ENCODE measurements at places on chromosomes 12 and 14.

GRCh38 chr12:117686210-117686609 is 282.6 kb downstream of the KSR2 start:
- no peak for DNase-seq

DNA sequence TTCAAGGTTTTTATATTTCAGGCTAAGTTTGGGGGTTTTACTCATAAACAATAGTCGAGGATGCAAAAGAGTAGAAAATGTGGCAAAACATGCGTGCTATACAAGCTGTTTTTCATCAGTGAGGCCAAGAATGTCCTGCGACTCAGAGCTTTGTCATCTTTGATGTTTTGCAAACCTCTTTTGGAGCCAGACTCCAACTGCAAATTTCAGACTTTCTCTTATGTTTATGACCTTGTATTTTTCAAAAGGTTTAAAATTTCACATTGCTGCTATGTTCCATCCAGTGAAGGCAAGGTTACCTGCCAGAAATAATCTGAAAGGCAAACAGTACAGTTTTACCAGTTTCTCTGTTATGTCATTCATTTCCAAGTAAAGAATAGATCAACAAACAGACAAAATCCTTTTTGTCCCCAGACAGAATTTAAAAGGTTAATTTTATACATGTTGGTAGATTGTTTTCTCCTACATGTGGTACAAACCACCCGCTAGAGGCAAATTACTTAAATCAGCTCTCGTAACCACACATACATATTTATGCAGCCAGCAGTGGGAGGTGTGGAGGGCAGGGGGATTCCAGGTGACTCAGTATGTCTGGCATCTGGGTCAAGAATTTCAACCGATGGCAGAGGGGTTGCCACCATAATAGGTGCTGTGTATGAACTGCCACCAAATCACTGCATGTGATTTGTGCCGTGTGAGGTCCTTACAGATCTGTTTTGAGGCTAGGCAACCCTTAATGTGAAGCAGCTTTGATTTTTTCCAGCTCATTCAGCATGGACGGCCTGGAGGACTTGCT is 119.8 kb upstream of the CPM start:
- peak; percentile 67 for DNase-seq

DNA sequence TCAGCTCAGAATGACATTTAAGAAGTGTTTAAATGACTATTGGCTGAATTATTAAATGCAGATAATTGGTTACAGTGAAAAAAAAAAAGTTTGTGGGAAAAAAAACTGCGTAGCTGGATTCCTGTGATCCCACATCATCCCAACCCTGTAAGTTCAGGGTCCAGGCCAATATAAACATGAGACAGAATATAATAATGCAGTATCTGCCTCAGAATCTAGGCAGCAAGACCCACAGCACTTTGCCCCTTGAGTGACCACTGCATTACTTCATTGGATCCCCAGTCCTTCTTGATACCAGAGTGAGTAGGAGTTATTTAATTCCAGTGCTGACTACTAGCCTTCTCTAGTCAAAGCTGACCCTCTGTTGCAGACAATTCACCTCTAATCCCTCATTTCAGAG is 272.6 kb downstream of the CCER1 start:
- DNase-seq = peak; percentile 53

GRCh38 chr14:74855021-74855420 is 20.9 kb downstream of the PROX2 start:
- DNase-seq = no peak

DNA sequence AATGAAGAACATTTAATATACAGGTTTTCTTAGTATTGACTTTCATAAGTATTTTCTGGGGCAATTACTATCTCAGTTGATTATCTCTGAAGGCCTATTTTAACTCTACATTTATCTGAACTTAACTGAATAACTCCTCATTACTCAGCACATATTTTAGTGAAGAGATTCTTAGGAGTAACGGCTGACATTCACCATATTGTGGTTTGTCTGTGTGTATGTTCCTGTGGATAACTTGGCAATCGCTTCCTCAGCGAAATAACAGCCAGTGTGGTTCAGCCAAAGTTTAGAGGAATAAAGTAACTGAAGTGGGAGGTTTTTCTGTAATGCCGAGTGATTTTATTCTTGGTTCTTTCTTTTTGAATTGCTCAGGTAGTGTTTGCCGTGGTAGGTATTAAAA is 168.0 kb downstream of the RAD51B start:
- DNase-seq = peak; percentile 77

GRCh38 chr14:30994681-30995620 is 30.5 kb upstream of the AP4S1 start:
- no peak for DNase-seq

DNA sequence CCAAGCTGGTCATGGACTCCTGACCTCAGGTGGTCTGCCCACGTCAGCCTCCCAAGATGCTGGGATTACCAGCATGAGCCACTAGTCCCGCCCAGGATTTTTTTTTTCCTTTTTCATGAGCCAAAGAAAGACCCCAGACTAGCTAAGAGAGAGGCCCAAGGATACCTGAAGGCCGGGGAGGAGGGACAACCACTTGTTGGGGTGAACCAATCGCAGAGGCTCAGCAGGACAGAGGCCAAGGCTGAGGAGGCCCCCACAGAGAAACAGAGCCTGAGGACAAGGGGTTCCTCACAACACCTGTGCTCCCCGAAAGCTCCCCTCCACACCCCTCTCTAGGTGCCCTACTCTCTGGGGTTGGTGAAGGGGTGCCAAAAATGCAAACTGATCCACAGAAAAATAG is 1.0 kb upstream of the SERPINA3 start:
- no peak for DNase-seq

GRCh38 chr12:26514364-26514763 is 318.6 kb downstream of the ITPR2 start:
- no peak for DNase-seq

DNA sequence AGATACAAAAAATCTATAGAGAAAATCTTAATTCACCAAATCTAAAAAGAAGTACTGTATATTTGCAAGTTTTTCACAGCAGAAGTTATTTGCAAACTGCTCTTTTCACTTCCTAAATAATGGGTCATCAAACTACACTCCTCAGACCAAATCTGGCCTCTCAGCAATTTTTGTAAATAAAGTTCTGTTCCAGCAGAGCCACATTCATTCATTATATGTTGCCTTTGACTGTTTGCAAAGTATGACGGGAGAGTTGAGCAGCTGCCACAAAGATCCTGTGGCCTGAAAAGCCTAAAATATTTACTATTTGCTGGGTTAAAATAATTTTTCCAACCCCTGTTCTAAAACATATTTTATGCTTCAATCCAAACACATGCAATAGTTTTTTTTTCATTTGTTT is 1222.3 kb upstream of the SEL1L start:
- DNase-seq = no peak

DNA sequence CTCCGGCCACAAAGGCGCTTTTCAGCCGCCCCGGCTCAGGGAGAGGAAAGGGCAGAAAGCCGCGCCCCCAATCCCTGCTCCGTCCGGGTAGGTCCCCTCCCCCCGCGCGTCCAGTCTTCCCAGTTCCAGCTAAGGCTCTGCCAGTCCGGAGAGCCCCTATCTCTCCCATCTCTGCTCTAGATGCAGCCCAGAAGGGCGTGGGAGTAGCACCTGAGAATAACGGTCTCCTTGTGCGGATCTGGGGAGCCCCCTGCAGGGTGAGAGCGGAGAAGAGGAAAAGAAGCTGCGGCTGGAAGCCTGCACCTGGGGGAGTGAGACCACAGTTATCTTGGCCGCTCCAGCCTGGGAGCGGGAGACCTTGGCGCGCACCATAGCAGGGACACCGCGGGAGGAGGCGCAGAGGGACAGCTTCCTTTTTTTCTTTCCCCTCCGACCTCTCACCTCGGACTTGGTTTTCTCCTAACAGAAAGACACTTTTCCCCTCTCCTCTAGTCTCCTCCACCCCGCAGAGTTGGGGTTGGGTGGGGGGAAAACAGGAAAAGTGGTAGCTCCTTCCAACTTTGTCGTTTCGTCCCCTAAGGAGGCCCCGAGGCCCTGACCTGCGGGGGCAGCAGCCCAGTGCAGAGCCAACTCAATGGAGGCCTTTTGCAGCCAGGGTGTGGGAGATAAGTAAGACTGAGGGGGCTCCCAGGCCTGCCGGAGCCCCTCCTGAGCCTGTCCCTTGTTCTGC is 2.4 kb downstream of the DHH start:
- no peak for DNase-seq

GRCh38 chr14:90781344-90781761 is 34.9 kb downstream of the TTC7B start:
- DNase-seq = peak; percentile 42

DNA sequence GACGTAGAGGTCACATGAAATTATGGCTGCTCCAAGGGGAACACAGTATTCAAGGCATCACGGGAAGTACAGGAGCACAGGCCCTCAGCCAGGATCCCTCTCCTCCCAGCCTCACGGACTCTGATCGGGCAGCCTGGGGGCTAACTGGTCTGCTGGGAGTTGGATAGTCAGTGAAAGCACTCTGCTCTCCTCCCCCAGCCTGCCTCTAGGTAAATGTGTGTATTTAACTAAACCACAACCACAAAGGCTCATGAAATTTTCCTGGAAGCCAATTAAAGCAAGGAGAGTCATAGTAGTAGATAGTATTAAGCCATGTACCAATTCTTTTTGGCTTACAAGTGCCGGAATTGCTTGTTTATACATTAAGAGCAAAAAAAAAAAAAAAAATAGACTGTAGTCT is 254.3 kb downstream of the MSRB3 start:
- peak; percentile 80 for DNase-seq

- no peak for DNase-seq
Observed at GRCh38 chr14:36281309-36281708, 39.1 kb downstream of the MBIP start.

GRCh38 chr14:68569970-68570409 is 222.9 kb downstream of the ZFP36L1 start:
- DNase-seq = no peak

DNA sequence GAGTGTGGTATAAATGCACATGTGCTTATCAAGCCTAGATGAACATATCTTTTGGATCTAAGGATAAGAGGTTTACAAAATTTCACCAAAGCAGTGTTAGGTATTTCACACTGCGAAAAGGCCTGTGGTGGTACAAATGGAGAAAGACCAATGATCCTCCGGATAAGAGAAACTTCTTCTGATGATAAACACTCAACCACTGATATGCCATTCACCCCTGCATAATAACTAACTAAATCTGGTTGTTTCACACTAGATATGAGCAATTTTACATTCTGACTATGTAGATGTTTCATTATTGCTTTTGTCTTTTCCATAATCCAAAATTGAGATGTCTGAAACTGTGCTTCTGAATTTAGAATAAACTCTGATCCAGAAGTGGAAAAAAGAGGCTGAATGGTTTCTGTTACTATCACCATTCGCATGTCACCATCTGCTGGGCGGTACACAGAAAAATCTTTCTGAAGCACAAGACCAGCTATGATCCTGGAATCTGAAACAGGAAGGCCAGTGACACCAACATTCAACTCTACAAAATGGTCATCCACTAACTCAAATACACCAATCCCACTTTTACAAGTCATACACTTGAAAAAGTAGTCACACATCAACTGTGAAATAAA is 1.3 kb downstream of the BBS10 start:
- no peak for DNase-seq

GRCh38 chr14:75699331-75699730 is 38.3 kb downstream of the TTLL5 start:
- no peak for DNase-seq

- no peak for DNase-seq
Observed at GRCh38 chr12:117129391-117129790, 30.2 kb upstream of the TESC start.

DNA sequence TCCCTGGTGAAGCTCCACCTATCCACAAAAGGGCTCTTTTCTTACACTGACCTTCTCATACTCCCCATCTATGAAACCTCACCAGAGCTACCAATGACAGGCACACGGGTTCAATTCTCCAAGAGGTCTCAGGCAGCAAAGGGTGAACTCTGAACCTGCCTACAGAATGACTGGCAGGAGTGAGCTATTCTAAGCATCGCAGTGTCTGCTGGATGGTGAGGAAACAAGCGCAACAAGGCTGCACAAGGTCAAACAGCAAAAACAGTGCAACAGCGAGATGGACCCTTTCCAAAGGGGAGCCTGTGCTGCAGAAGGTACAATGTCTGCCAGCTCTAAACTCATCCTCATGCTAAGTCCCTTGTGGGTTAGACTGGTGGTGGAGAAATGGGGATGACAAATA is 22.0 kb downstream of the TMCC3 start:
- DNase-seq = no peak

- DNase-seq = no peak
Observed at GRCh38 chr12:5689773-5690172, 255.3 kb downstream of the ANO2 start.

- no peak for DNase-seq
Observed at GRCh38 chr14:68512088-68512487, 280.8 kb downstream of the ZFP36L1 start.

DNA sequence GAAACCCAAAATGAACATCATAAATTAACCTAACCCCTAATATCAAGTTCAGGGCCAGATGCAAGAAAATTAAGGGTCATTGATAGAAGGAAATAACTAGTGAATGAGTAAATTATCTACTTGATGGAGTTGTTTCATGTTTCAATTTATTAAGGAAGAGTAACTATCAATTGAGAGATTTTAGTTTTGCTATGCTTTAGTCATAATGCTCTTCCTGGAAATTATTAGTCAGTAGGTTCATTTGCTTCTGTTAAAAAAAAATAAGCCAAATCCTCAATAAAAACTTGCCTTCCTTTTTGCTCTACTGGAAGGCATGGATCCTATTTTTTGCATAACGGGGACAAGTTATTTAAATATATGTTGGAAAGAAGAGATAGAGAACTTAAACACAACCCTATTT is 59.0 kb upstream of the HIF1A start:
- no peak for DNase-seq

DNA sequence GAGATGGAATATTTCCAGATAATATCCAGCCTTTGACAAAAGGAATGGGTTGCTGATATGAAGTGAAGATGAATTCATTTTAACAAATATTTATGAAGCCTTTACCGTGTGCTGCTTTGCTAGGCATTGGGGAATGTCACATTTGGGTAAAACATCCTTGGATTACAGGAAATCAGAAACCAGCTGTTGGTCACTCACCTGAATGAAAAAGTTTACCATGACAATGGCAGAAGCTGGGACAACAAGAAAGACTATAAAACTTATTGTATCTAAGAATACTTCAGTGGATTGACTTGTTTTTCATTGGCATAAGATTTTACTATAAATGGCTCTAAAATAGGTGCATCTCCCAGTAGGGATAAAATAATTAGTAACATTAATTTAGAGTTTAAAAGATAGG is 19.7 kb downstream of the PPP4R4 start:
- no peak for DNase-seq

- peak; percentile 12 for DNase-seq
Observed at GRCh38 chr12:62977418-62977817, 42.5 kb upstream of the PPM1H start.

- no peak for DNase-seq
Observed at GRCh38 chr12:70692681-70693288, 55.6 kb upstream of the PTPRB start.

GRCh38 chr12:108752387-108752786 is 21.1 kb upstream of the CORO1C start:
- no peak for DNase-seq

- DNase-seq = no peak
Observed at GRCh38 chr12:51081421-51081820, 2.0 kb downstream of the CSRNP2 start.

- no peak for DNase-seq
Observed at GRCh38 chr14:104191409-104191997, 53.1 kb downstream of the KIF26A start.

GRCh38 chr12:65878540-65878939 is 54.3 kb downstream of the HMGA2 start:
- no peak for DNase-seq

All from AG04449 (cell line).